ENCODE measurements at places on chromosomes 3 and 15. TPM values are rescaled to one million over a fixed set of nuclear protein-coding genes. Genes with fewer than 3 reads are reported as not detected.

UBAP1L gene
- total RNA-seq: 1.8 TPM

C3orf49 gene
- not detected for total RNA-seq

ANKRD63 gene
- not detected for total RNA-seq

TM4SF18 gene
- total RNA-seq: 0.76 TPM

GPR160 gene
- total RNA-seq: 1.4 TPM

MEX3B gene
- total RNA-seq: 0.48 TPM

GRCh38 chr15:61753018-61753710 lies 307.1 kb downstream of the VPS13C start:
- ATAC-seq: no peak

DNA sequence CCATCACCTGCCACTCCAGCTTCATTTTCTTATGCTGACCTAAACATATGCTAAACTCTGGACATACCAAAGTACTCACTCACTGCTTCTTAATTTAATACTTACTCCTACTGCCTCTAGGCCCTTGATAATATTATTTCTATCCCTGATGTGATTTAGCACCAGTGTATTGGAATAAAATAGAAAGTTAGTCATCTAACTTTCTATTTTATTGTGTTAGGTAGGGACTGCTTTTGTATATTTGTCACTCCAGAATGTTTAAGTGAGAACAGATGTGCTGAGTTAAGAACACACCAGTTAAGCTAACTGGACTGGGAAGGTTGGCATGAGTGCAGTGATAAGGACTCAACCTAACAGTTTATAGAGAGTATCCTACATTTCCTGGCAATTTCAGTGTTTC lies 6.5 kb upstream of the CLDN16 start:
- no peak for ATAC-seq

GRCh38 chr15:69510556-69510955 lies 57.9 kb downstream of the RPLP1 start:
- no peak for ATAC-seq

DNA sequence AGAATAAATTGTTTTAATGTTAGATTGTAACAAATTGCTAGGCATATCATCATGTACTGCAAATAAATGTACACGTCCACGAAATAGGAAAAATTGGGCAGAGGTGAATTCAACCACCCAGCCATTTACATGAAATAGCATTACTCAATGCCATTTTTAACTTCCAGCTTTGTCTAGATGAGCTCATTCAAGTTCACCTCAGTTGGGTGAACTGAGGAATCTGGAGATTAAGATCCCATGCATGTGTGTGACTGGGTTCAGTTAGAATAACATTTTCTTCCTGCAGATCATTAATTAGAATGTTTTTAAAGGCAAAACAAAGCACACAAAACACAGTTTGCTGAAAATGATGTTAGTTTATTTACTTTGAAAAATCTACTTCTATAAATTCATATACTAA lies 767.8 kb upstream of the GOLIM4 start:
- ATAC-seq: no peak

DNA sequence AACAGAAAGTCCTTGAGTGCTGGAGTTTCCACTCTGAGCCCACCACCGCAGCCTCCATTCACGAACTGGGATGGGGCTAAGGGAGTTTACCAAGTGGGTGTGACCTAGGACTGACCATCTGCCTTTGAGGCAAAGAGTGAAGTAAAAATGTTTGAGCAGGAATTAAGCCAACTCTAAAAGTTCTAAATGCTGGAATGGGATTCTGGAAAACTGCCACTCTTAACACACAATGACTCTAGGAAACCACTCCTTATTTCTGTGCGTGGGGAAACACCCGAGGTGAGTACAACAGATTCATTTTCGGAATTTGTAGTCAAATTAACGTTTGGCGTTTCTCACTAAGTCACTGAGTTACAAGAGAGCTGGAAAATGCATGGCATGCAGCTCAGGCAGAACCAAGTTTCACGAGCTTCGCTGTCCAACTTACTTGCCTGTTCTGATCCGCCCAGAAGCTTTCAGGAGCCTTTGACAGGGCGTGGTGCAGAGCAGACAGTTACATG lies 31.6 kb downstream of the ISL2 start:
- ATAC-seq: peak; percentile 36

DNA sequence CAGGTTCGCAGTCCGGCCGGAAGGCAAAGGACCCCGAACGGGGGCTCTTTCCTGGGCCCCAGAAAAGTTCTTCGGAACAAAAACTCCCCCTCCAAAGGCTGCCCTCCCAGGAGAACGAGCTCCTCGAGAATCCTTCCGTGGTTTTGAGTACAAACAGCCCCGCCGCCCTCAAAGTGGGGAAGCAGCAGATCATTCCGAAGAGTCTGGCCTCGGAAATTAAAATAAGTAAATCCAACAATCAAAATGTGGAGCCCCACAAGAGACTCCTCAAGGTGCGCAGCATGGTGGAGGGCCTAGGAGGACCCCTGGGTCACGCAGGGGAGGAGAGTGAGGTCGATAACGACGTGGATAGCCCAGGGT lies 1.3 kb downstream of the ARHGEF26 start:
- ATAC-seq: no peak

- ATAC-seq: no peak
Observed at GRCh38 chr3:24944805-24945520, 450.3 kb upstream of the THRB start.

DNA sequence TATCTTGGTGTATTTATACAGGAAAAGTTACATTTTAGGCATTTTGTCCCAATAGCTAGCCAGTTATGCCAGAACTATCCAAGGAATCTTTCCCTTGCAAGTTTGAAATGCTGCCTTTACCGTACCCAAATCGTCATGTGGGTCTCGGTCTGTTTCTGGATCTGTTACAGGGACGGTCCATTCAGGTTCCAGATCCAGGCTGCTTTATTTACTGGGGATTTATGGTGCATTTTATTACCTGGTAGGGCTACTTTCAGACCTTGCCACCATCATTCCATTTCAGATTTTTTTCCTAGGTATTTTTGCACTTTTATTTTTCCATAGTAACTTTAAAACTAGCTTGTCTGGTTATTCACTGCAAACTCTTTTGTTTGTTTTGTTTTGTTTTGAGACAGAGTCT lies 186.5 kb downstream of the NSMCE3 start:
- no peak for ATAC-seq

GRCh38 chr15:21261965-21262850 lies 178.1 kb downstream of the POTEB3 start:
- no peak for ATAC-seq

Measured in esophagus mucosa (tissue), 1 donor.